ENCODE measurements at places on chromosomes 12 and 14. TPM values are rescaled to one million over a fixed set of nuclear protein-coding genes. Genes with fewer than 3 reads are reported as not detected.

DNA sequence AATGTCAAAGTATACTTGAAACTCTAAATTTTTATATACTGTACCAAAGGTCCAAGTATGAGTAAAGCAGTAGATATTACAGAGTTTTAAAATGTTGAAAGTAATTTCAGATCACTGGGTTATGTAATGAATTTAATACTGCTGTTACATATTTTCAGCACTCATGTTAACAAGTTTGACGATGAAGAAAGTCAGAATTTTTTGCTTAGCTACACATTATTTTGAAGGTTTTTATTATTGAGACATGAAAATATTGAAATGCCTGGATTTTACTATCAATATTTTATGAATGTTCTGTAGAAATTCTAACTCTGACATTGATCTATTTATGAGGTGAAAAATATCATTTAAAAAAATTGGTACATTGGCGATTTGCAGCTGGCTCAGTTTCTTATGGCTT, 1030.3 kb downstream of the FSCB start:
- DNase-seq = no peak

GRCh38 chr12:120831648-120832267, 72.4 kb downstream of the SPPL3 start:
- no peak for DNase-seq

GRCh38 chr12:126608607-126609175, 1543.5 kb downstream of the AACS start:
- no peak for DNase-seq

DNA sequence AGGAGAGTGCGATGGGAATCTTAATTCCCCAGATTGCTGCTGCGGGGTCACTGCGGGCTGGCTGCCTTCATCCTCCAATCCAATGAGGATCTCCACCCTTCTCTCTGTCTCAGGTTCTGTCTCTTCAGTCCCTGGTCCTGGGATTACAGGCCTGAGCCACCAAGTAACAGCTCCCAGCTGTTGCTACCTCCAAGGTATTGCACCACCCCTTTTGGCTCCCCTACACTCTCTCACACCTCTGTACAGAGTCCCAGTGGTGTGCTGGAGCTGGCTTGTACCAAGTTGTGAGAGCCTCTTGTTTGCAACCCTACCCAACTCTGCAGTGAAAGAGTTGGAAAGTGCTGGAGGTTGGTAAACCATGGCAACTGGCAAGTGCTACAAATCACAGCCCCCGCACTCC, 10.0 kb upstream of the RILPL1 start:
- no peak for DNase-seq

TMEM117 gene
- 31.1 TPM for total RNA-seq

GDF3 gene
- total RNA-seq = not detected

PMEL gene
- 1.5 TPM for total RNA-seq

All from urinary bladder (tissue), 4 donors.